BJ (cell line): ENCODE measurements at places on chromosomes 12 and 14.

- no peak for DNase-seq
Observed at GRCh38 chr14:102826751-102827675, 49.8 kb downstream of the TRAF3 start.

GRCh38 chr14:93947282-93947681 is 20.1 kb downstream of the FAM181A start:
- DNase-seq = no peak

GRCh38 chr12:117279606-117280005 is 81.8 kb downstream of the NOS1 start:
- DNase-seq = no peak

DNA sequence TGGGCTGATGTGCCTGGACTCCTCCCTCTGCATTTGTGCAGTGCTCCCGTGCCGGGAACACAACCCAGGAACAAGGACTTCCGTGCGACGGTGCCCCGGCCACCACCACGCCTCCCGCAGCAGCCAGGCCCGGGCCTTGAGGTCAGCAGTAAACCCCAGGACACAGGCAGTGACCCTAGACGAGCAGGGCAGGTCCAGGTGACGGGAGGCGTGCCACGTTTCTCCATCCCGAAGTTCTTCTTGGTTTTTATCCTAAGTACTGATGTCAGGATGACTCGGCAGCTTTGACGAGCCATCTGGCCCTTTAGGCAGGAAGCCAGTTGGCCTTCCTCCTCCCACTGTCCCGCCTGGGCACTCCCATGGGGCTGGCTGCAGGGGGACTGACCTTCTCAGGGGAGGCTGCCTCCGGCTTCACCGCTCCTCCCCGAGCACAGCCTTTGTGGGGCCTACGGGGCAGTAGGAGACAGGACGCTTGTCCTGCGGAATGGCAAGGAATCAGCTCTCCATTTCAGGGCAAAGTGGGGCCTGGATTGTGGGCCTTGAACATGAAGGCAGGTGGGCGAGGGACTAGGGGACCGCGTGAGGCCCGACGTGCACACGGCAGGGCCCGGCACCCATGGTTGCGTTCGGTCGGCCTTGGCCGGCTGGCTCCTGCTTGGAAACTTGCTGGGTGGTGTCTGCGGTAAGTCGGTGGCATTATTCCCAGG is 94.1 kb downstream of the FBXL14 start:
- peak; percentile 42 for DNase-seq

- DNase-seq = no peak
Observed at GRCh38 chr12:93245543-93245942, 132.2 kb upstream of the NUDT4 start.

DNA sequence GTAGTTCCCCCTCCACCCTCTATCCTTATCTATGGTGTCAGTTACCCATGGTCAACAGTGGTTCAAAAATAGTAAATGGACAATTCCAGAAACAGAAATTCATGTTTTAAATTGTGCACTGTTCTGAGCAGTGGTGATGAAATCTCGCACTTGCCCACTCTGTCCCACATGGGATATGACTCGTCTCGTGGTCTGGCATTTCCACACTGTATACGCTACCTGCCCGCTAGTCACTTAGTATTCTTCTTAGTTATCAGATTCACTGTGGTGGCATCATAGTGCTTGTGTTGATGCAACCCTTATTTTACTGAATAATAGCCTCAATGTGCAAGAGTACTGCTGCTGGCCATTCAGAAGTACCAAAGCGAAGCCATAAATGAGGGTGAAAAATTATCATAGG is 507.0 kb downstream of the SNAPC1 start:
- DNase-seq = no peak

DNA sequence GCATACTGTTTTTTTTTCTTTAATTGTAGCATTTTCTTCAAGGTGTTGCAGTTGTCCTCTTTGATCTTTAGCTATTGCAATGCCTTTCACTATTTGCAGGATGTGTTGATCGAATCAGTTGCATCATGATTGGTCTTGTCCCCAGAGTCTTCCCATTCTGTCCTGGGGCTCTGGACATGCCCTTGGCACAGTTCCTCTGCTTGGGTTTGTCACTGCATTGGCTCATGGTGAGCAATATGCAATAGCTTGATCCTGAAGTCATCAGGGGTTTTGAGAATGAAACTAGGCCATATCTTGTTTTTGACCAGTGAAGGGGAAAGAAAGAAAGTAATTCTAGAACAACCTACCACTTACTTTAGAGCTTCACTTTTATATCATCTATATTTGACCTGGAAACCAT is 281.5 kb downstream of the TMEM117 start:
- DNase-seq = no peak

DNA sequence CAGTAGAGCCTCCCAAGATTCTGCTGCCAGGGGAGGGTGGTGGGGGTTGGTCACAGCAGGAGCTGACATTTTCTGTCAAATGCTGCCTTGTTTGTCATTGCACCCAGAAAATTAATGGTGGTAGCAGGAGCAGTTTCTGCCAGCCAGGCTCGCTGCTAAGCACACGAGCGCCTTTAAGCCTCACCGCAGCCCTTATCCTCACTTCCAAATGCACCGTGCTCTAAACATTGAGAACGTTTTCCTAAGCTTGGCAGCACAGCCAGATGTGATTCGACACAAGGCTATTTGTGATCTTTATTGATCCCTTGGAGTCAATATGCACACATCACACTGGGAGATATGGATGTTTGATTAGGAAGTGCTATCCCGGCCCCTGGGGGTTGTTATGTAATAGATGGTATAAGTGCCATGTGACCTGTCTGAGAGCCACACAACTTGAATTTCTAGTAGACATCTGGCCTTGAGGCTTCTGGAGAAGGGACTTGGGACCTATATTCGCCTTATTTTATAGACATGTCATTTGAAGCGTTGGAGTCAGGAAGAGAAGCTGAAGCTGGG is 31.6 kb upstream of the BEGAIN start:
- no peak for DNase-seq

DNA sequence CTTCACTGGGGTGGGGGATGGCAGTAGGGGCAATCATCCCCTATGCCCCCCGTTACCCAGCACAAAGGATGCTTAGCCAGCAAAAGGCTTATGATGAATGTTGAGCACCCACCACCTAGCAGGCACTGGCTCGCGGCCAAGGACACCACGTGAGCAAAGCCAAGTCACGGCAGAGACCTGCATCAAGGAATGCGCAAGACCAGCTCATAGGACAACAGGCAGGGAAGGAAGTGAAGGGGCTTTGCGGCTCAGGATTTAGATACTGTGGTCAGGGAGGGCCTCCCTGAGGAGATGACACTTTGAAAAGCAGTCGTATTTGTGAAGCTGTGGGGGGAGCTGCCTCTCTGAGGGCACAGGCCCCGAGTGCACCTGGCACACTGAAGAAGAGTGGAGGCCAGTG is 32.8 kb downstream of the SH2B3 start:
- DNase-seq = no peak

GRCh38 chr14:63459738-63460137 is 83.4 kb downstream of the PPP2R5E start:
- no peak for DNase-seq

GRCh38 chr12:76255692-76256091 is 92.5 kb downstream of the BBS10 start:
- no peak for DNase-seq

DNA sequence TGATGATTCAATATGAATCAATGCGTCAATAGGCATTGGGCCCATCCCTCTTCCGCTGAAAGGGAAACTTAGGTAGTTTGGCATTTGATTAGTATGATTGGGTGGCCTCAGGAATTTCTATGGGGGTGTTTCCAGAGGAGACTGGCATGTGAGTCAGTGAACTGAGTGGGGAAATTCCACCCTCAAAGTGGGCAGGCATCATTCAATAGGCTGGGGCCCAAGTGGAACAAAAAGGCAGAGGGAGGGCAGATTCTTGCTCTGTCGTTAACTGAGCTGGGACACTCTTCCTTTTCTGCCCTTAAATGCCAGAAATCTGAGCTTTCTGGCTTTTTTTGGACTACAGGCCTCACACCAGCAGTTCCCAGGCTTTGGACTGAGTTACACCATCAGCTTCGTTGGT is 373.5 kb downstream of the RPS29 start:
- no peak for DNase-seq
